ENCODE measurements at places on chromosomes 4 and X.

DNA sequence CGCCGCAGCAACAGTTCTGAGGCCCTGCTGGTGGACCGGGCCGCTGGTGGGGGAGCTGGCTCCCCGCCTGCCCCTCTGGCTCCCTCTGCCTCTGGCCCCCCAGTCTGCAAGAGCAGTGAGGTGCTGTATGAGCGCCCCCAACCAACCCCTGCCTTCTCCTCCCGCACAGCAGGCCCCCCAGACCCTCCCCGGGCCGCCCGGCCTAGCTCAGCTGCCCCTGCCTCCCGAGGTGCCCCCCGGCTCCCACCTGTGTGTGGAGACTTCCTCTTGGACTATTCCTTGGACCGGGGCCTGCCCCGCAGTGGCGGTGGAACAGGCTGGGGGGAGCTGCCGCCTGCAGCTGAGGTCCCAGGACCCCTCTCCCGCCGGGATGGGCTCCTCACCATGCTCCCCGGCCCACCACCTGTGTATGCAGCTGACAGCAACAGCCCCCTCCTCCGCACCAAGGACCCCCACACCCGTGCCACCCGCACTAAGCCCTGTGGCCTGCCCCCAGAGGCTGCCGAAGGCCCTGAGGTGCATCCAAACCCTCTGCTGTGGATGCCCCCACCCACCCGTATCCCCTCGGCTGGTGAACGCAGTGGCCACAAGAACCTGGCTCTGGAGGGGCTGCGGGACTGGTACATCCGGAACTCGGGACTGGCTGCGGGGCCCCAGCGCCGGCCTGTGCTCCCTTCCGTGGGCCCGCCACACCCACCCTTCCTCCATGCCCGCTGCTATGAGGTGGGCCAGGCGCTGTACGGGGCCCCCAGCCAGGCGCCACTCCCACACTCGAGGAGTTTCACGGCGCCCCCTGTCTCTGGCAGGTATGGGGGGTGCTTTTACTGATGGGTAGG, 6.3 kb downstream of the PRAF2 start:
- no peak for DNase-seq

DNA sequence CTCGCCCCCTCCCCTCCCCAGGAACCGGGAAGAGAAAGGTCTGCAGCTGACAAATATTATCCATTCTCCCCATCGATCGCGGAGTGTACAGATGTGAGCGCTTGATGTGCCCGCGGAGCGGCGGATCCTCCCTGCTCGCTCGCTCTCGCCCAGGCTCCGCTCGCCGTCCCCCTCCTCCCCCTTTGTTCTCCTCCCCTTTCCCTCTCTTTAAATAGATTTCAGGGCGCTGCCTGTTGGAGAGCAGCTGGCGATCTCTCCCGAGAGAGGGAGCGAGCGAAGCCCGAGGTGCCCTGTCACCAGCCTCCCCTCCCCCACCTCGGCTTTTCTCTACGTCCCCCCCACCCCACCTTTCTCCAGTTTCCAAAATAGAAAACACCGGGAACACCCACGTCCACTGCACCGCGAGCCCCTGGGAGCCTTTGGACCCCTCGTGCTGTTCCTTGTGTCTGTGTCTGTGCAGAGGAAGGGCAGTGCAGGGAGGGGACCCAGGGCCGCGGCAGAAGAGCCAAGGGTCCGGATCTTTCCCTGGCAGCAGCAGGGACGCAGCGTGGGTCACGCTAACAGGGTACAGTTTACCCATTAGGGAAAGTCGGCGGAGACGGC, 56.6 kb upstream of the BCOR start:
- DNase-seq = no peak

DNA sequence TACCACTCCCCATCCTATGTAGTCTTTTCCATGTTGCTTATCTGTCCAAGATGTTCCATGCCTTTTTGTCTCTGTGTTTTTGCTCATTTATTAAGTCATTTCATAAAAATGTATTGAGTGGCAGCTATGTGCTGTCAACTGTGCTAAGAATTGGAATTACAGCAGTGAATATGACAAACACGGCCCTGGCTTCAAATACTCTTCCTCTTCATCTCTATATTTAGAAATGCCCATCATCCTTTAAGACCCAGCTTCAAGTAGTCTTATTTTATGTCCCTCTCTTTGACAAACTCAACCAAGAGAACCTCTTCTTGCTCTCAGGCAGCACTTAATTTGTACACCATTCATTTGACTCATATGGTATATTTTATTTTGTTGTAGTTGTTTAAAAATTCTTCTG, 55.4 kb upstream of the AMOT start:
- no peak for DNase-seq

GRCh38 chrX:5307416-5307815, 921.3 kb downstream of the NLGN4X start:
- no peak for DNase-seq

GRCh38 chr4:21819086-21819485, 129.5 kb downstream of the KCNIP4 start:
- no peak for DNase-seq

- peak; percentile 13 for DNase-seq
Measured at GRCh38 chr4:66048861-66049260, 378.6 kb upstream of the EPHA5 start.

GRCh38 chrX:17021851-17022604, 75.6 kb downstream of the REPS2 start:
- DNase-seq = no peak

DNA sequence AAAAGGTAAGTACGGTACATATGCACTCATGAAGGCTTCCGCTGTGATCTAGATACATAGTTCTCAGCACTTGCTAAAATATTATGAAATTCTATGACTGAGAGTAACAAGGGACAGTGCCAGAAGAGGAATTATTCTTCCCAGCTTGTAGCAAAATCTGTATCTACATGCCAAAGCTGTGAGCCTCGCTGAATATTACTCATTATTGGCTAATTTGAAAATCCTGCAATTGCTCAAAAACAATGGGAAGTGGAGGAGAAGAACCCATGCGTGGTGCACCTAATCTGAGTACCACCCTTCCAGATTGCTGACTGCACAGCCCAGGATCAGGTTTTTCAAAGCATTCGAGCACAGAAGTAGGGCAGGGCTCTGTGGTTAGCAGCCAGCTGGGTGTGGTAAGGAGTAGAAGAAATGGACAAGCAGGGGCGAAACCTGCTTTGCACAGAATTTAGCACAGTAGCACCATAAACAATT, 17.4 kb upstream of the PDCL2 start:
- no peak for DNase-seq

GRCh38 chrX:73832319-73832718, 269.3 kb downstream of the CHIC1 start:
- no peak for DNase-seq

DNA sequence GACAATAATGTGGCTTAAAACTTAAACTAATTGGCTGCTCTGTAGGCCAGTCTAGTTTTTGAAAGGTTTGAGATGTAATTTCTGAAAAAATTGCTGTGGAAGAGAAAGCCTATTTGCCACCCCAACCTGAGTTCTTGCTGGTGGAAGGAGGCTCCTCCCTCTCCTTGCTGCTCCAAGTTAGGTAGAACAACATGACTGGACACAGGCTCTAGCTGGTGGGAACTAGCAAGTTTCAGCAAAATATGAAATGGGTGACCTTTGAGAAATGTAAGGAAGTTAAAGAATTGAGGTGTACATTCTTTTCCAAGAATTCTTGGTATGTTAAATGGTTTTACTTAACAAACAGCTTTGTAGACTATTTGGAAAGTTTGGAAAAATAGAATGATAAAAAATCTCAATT, 8.0 kb downstream of the RPL34 start:
- DNase-seq = no peak

DNA sequence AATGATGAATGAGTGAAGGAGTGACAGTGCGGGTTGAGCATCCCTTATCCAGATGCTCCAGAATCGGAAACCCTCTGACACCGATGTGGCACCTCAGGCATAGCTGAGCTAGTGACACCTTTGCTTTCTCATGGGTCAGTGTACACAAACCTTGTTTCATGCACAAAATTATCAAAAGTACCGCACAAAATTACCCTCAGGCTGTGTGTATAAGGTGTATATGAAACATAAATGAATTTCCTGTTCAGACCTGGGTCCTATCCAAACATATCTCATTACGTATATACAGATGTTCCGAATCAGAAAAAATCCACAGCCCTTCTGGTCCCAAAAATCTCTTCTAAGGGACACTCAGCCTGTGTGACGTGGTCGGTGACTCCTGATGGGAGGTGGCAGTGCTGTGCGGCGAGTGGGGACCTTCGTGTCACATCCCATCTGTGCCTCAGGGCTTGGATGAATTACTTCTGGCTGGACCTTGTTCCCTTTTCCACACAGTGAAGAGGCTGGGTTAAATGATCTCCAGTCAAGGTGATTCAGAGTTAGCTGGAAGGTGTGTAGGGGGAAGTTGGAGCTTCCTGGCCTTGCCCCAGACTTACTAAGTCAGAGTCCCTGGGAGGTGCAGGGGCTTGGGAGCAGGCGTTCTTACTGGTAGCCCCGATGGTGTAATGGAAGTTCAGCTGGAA, 18.8 kb downstream of the RGS12 start:
- no peak for DNase-seq

- DNase-seq = no peak
Measured at GRCh38 chr4:79964400-79965211, 108.4 kb downstream of the ANTXR2 start.

DNA sequence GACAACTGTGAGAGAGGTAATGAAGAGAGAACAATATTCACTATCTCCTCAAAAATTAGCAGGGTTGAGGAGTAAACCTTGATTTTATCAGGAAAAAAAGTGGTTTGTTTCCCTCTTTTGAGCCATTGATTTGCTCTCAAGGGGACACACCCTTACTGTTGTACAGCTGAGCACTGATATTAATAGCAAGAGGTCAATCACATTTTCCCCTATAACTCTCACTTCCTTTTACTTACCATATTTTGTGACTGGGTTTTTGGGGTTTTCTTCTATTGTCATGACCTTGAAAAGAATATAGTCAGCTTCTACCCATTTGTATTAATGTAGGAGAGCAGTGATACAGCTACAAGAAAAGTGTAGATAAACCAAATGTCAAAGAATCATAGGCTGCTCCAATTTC, 70.2 kb upstream of the LONRF3 start:
- DNase-seq = no peak

DNA sequence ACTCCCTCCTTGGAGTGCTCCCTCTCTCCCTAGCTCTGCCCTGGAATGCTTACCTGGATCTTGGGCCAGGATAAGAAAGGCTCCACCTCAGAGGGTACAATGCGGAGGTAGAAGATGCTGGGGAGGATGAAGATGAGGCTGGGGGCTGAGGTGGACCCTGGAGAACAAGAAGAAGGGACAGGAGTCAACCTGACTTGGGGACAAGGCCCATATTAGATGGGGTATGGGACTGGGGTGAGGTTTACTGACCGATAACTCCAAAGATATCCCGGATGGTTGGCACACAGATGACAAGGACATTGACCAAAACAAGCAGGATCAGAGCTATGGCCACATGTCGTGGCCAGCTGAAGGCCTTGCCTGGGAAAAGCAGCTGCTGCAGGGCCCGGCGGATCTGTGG, 10.6 kb downstream of the SLC38A5 start:
- DNase-seq = no peak

DNA sequence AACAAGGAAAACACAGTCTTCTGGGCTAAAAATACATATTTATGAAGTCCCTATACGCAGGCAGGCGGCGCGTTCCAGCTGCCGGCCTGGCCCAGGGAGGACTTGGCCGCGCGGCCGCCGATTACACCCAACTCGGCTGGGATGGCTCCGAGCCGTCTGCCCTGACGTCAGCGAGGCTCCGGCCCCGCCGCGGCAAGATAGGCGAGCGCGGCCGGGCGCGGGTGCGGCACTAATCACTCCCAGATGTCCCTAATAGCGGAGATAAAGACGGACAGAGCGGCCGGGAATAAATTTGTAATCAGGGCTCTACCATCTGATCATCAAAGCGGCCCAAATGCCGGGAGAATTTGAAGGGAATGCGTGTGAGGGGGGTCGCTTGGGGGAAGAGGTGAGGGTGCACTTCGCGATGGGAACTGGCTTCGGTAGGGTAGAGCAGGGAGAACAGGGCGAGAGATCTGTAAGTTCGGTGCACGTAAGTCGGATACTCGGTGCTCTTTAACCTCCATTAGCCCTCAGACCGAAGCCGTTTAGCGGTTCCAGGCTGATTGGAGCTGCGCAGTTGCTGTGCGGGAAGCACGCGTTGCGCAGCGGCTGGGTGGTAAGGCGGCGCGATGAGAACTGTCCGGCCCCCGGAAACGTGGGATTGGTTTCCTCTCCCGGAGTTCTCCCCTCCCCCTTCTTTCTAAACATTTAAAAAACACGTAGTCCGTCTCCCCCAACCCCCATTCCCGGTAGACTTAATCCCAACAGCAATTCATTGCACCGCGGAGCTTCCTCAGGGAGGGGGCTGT, 7.7 kb downstream of the HAND2 start:
- no peak for DNase-seq

DNA sequence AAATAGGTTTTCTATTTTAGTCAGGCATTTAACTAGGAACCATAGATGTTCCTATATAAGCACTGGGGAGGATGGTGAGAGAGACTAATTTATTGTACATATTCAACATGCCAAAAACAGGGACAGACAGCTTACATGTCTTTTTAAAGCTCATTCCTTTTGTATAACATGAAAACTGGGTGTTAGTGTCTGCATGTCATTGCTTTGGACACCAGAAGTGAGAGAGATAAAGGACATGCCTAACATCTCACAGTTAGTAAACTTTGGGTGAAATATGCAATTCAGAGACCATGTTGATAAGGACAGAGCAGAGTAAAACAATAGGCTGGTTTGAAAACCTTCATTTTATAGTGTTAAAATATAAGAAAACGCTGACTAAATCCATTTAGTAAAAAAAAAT, 860.0 kb upstream of the LCORL start:
- DNase-seq = no peak

GRCh38 chrX:16204538-16204937, 37.3 kb downstream of the MAGEB17 start:
- DNase-seq = no peak

DNA sequence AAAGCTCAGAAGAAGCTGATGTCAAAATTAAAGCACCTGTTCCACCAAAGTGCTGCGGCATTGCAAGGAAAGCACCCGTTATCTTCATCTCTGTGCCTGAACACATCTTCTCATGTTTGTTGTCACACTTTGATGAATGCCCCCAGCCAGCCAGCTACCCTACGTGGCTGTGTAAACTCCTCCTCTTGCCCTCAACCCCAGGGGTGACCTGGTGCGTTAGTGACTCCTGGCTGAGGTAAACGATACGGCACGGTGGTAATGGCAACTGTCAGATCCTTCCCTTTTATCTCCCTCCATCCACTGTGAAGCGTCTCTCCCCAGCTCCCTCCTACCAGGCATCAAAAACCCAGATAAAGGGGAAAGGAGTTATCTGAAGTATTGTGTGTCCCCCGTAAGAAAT, 90.6 kb upstream of the WWC2 start:
- DNase-seq = no peak

- no peak for DNase-seq
Measured at GRCh38 chr4:181982856-181983255, 260.3 kb upstream of the TENM3 start.

GRCh38 chr4:40212674-40213527, 16.1 kb downstream of the RHOH start:
- peak; percentile 3 for DNase-seq

DNA sequence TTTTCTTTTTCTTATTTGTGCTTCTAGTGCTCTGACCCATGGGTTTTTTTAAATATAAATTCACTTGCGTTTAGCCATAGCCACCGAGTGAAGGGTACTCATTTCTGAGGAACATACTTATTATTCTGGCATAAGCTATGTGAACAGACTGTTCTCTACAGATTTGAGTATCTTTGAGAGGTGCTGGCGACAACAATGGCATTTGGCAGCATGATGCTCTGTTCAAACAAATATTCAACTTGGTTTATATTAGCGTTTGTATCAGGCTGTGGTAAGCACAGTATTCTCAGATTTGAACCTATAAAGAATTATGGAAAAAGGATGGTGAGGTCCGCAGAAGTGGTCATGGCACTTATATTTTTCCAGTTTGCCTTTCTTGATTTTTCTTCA, 108.7 kb upstream of the LIMCH1 start:
- DNase-seq = no peak

GRCh38 chr4:190121759-190122158, 51.8 kb upstream of the DUX4 start:
- no peak for DNase-seq
